ENCODE measurements at places on chromosomes 3 and 15. TPM values are rescaled to one million over a fixed set of nuclear protein-coding genes. Genes with fewer than 3 reads are reported as not detected.

Gene GOLGA8T
- not detected for total RNA-seq

Gene CASR
- total RNA-seq = not detected

Gene DPPA2
- not detected for total RNA-seq

Gene PAK6
- total RNA-seq = 0.48 TPM

DNA sequence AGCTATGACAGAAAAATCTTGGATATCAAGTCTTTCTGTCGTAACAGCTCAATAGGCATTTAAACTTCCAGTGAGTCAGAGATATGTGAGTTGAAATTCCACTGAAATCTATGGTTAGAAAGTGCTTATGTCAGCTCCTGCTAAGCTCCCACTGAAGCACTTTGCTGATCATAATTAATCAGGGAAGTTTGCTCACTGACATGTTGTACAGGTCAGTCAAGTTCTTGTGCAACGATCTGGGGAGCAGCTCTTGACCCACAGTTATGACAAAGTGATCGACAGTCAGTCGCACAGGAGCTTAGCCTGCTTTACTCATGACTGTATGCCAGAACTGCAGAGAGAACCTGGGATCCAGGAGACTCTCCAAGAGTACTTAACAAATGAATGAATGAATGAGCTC lies 453.5 kb downstream of the SOX2 start:
- no peak for DNase-seq

DNA sequence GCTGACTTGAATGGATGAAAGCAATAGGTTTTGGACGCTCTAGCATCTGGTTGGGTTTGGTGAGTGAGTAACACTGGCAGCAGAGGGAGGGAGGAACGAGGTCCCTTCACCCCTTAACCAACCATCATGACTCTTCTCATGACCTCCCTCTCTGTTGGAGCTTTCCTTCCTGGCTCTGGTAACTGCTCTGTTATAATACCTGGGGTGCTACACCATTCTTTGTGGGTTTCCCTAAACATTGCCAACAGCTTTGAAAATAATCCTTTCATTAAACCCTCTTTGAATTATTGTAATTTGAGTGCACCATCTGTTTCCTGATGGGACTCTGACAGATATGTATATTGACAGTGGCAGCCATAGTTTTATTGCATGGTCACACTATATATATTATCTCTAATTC lies 146.2 kb upstream of the PTPRG start:
- no peak for DNase-seq

- peak; percentile 56 for DNase-seq
Measured at GRCh38 chr3:120182613-120183511, 88.6 kb upstream of the GSK3B start.
